Thyroid gland (tissue), 4 donors: ENCODE measurements at places on chromosomes 5 and 9. TPM values are rescaled to one million over a fixed set of nuclear protein-coding genes. Genes with fewer than 3 reads are reported as not detected.

GRCh38 chr5:143205883-143206195, 197.6 kb downstream of the NR3C1 start:
- H3K4me1 ChIP-seq = peaks cover 4% of the 10 kb centered on the region
- no peak overlapping the region for H3K27ac ChIP-seq
- H3K4me3 ChIP-seq = no peak overlapping the region
- no peaks in the 10 kb centered on the region for H3K27me3 ChIP-seq

GRCh38 chr5:68148096-68148495, 67.5 kb upstream of the PIK3R1 start:
- H3K27ac ChIP-seq = no peak overlapping the region
- H3K27me3 ChIP-seq = no peaks in the 10 kb centered on the region
- no peaks in the 10 kb centered on the region for H3K36me3 ChIP-seq
- DNase-seq = no peak
- H3K4me3 ChIP-seq = no peak overlapping the region
- no peaks in the 10 kb centered on the region for H3K4me1 ChIP-seq

DNA sequence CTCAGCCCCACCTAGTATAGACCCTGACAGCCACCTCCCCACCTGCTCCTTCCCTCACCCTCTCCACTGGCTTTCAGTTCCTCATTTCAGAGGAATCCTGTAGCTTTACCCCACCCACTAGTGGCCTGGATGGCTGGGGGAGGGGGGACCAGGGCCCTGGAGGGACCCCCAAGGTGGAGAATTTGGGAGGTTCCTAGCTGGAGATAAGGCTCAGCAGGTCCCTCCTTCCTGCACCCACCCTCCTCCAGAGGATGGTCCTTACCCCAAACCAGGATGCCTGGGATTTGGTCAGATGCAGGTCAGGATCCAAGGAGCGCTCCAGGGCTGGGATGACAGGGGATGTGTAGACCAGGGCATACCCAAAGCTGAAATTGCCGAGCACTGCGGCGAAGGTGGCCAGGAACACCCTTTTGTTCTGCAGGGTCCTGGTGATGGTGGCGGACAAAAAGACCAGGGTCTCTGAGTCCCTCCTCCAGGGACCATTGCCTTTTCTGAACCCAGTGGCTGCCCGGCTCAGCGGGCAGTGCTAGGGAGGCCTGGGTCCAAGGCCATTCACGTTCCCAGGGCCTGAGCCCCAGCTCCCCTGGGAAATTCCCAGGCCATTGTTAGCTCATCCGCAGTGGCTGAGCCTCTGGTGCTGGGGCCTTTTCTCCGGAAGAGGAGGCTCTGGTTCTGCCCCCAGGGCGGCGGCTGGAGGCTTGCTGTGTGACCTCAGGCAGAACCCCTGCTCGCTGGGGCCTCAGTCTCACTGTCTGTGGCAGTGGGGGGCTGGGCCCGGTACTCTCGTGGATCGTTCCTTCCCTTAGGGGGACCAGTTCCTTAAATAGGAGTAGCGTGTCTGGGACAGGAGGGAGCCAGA, 678 bp downstream of the SLC2A6 start:
- H3K27ac ChIP-seq = no peak overlapping the region
- no peak for DNase-seq
- H3K4me3 ChIP-seq = peak overlapping the region; percentile 41
- peaks cover 5% of the 10 kb centered on the region for H3K4me1 ChIP-seq
- no peaks in the 10 kb centered on the region for H3K36me3 ChIP-seq

Gene PCDH12
- total RNA-seq = 7.7 TPM

DNA sequence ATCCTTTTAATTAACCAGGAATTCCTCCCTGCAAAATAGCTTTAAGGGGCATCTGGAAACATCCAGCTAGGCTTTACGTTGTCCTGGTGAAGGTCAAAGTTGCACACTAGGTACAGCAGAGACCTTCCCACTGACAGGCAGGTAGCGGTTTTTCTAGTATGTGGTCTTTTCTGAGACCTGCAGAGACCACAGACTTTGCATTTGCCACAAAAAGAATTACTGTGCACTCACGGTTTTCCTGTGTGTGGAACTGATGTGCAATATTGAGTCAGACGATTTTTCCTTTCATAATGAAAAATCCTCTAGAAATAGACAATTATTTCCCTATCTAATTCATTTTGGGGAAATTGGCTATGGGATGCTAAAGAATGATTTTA, 417.0 kb upstream of the ADAMTSL1 start:
- no peaks in the 10 kb centered on the region for H3K36me3 ChIP-seq
- H3K27me3 ChIP-seq = no peaks in the 10 kb centered on the region
- H3K4me1 ChIP-seq = no peaks in the 10 kb centered on the region
- no peak overlapping the region for H3K27ac ChIP-seq
- no peak for DNase-seq

- H3K27ac ChIP-seq = no peak overlapping the region
- peaks cover 17% of the 10 kb centered on the region for H3K36me3 ChIP-seq
- H3K27me3 ChIP-seq = no peaks in the 10 kb centered on the region
- H3K4me3 ChIP-seq = no peak overlapping the region
- peaks cover 24% of the 10 kb centered on the region for H3K4me1 ChIP-seq
- no peak for DNase-seq
These were observed 33.4 kb downstream of the PCDHGC5 start for GRCh38 chr5:141522301-141522700.

DNA sequence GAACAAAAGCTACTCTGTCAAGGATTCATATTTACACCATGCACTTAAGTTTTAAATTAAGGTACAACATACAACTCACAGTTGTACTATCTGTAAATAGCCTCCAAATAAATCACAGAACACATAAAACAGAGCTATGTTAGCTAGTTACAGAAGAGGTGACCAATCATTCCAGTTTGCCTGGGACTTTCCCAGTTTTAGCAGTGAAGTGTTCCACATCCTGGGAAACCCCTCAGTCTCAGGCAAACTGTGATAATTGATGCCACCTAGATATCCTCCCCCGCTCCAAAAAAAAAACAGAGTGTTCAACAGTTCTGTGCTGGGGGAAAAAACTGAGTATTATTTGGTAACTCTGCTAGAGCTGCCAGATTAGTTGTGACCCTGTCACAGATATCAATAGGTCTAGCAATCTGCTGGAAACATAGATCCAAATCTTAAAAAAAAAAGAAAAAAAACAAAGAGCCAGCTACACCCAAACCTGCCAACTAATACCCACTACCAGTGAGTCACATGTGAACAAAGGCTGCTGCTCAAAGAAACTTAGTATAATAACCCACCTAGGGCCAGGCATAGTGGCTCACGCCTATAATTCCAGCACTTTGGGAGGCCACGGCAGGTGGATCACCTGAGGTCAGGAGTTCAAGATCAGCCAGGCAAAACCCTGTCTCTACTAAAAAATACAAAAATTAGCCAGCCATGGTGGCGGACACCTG, 5.7 kb downstream of the TBCA start:
- H3K27me3 ChIP-seq = no peaks in the 10 kb centered on the region
- no peak overlapping the region for H3K27ac ChIP-seq
- DNase-seq = no peak
- no peak overlapping the region for H3K4me3 ChIP-seq
- H3K36me3 ChIP-seq = no peaks in the 10 kb centered on the region

DNA sequence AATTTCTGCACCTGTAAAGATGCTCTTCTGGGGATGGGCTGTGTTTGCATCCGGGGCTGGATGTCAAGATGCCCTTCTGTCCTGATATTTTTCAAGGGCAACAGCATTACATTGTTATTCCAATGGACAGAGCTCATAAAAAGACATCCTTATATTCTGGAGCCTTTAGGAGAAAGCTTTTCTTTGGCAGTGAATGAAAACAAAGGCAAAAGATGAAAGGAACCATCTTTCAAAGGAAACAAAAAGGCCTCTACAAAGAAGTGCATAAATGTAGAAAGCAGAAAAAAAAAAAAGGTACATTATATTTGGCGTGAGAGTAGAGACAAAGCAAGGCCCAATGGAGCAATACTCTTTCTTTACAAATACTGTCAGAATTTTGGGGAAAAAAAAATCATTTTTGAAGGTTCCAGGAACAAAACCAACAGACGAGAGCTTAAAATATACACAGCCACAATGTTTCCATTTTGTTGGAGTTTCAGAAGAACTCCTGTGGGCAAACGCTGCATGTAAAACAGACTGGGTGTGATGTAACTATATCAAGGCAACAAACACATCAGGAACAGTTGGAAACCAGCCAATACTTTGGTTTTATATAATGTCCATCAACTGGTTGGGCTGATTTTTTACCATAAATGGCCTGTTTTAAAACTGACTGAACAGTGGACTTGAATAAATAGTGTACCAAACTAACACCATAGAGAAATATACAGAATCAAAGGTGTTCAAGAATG, 885.6 kb upstream of the DMAC1 start:
- no peak for DNase-seq
- H3K36me3 ChIP-seq = no peaks in the 10 kb centered on the region
- no peak overlapping the region for H3K4me3 ChIP-seq
- no peaks in the 10 kb centered on the region for H3K27me3 ChIP-seq

Gene IL4
- total RNA-seq = not detected

GRCh38 chr5:76765249-76765648, 49.3 kb downstream of the F2R start:
- H3K27me3 ChIP-seq = no peaks in the 10 kb centered on the region
- no peaks in the 10 kb centered on the region for H3K36me3 ChIP-seq
- no peaks in the 10 kb centered on the region for H3K4me1 ChIP-seq
- DNase-seq = no peak
- H3K4me3 ChIP-seq = no peak overlapping the region

Gene LRRC14B
- not detected for total RNA-seq

GRCh38 chr9:129554649-129555048, 66.3 kb downstream of the C9orf50 start:
- no peaks in the 10 kb centered on the region for H3K36me3 ChIP-seq
- H3K4me3 ChIP-seq = no peak overlapping the region
- H3K27me3 ChIP-seq = no peaks in the 10 kb centered on the region
- peaks cover 21% of the 10 kb centered on the region for H3K4me1 ChIP-seq
- DNase-seq = no peak

GRCh38 chr5:132219289-132219970, 8.2 kb downstream of the P4HA2 start:
- H3K4me3 ChIP-seq = no peak overlapping the region
- peaks cover 7% of the 10 kb centered on the region for H3K36me3 ChIP-seq
- H3K27me3 ChIP-seq = no peaks in the 10 kb centered on the region
- no peak overlapping the region for H3K27ac ChIP-seq
- H3K4me1 ChIP-seq = peaks cover 28% of the 10 kb centered on the region

GRCh38 chr5:106443746-106444145, 1227.0 kb downstream of the EFNA5 start:
- H3K27me3 ChIP-seq = no peaks in the 10 kb centered on the region
- H3K4me1 ChIP-seq = no peaks in the 10 kb centered on the region
- no peak for DNase-seq
- H3K36me3 ChIP-seq = no peaks in the 10 kb centered on the region

DNA sequence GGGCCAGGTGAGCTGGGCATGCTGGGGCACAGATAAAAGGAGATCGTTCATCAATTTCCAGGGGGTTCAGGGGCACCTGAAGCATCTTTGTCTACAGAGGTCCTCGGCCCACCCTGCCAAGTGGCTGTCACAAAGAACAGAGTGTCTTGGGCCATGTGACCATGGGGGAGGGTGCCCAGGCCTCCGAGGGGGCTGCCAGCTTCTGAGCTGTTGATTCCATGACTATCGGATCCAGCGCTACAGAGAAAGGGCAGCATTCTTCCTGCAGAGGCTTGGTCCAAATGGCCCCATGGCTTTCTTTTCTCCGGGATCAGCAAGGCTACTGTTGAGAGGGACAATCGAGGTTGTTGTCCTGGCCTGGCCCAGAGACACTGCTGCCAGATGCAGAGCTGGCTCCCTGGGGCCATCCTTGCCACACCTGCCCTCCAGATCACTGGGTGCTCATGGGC, 289.2 kb downstream of the ZSWIM6 start:
- no peaks in the 10 kb centered on the region for H3K27me3 ChIP-seq
- DNase-seq = no peak
- no peaks in the 10 kb centered on the region for H3K36me3 ChIP-seq
- no peak overlapping the region for H3K27ac ChIP-seq

DNA sequence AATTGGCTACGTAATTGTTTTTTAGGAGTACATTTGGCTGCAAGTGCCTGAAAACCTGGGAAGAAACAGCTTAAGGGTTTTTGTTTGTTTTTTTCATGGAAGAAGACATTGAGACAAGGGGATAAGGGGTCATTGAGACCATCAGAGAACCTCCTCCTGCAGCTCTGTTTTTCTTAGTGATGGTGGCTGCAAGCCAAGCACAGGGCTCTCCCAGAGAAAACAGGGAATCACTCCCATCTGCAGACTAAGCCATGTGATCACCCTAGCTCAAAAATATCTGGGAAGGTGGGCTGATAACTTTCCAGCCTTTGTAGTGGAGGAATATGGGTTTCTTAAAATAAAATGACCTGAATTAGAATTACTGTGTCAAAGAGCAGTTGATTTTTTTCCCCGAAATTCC, 25.1 kb downstream of the PALM2AKAP2 start:
- H3K27me3 ChIP-seq = no peaks in the 10 kb centered on the region
- H3K4me3 ChIP-seq = no peak overlapping the region
- no peaks in the 10 kb centered on the region for H3K36me3 ChIP-seq
- H3K4me1 ChIP-seq = peaks cover 5% of the 10 kb centered on the region
- peak; percentile 39 for DNase-seq
- H3K27ac ChIP-seq = no peak overlapping the region

Gene ZNF483
- 37.1 TPM for total RNA-seq

- DNase-seq = peak; percentile 17
- no peak overlapping the region for H3K27ac ChIP-seq
- H3K4me1 ChIP-seq = peaks cover 14% of the 10 kb centered on the region
These were observed 363.7 kb downstream of the CSNK1G3 start for GRCh38 chr5:123875561-123876275.

Gene SLC6A18
- not detected for total RNA-seq

DNA sequence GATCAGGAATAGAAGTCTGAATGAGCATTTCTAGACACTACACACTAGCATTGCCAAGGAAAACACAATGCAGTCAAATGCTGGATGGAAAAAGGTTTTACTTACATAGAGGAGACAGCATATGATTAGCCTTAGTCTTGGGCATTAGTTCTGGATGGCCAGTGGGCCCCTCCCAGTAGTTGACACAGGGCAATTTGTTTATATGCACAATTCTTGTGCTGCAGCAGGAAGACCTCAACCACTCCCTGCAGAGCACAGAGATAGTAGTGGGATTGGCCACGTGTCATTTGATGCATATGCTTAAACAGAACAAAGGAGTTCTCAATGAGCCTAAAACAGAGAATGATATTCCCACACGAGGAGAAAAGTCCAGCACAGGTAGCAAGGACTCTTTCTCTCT, 1496.2 kb upstream of the CDH6 start:
- no peak overlapping the region for H3K4me3 ChIP-seq
- H3K36me3 ChIP-seq = no peaks in the 10 kb centered on the region

GRCh38 chr9:36194326-36195000, 3.7 kb downstream of the CLTA start:
- DNase-seq = no peak
- peaks cover 38% of the 10 kb centered on the region for H3K4me1 ChIP-seq
- H3K4me3 ChIP-seq = no peak overlapping the region
- peaks cover 5% of the 10 kb centered on the region for H3K36me3 ChIP-seq
- peak overlapping the region; percentile 2 for H3K27ac ChIP-seq

Gene KLHL9
- total RNA-seq = 30.8 TPM

- no peaks in the 10 kb centered on the region for H3K36me3 ChIP-seq
- H3K27me3 ChIP-seq = no peaks in the 10 kb centered on the region
These were observed 337.4 kb upstream of the PUM3 start for GRCh38 chr9:3181049-3181953.

DNA sequence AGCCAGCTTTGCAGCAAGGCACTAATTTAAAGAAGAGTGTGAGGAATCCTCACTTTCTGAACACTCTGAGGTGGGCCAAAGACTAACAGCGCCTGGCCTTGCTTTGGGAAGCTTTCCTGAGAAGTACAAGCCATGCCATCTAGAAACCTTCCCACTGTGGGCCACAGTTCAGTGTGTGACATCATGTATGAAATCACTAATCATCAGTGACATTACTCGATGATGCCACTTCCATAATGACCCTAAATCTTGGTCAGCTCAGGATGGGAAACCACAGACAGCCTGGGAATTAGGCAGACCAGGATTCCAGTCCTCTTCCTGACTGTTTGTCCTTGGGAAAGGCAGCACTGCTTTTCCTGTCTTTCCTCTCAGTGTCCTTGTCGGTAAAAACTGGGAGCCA, 54.2 kb upstream of the HSPA9 start:
- no peak overlapping the region for H3K27ac ChIP-seq
- H3K36me3 ChIP-seq = no peaks in the 10 kb centered on the region
- DNase-seq = no peak

Gene UHRF2
- 80.1 TPM for total RNA-seq
